Hematopoietic multipotent progenitor cell treated with erythropoietin and hydrocortisone succinate and interleukin-3 and kit ligand, for 17 days (in vitro differentiated cells): ENCODE measurements at places on chromosomes 7 and 10.
A peak's percentile ranks its signal among the peaks of the same experiment; 100 is the strongest.

- no peak for DNase-seq
Observed at GRCh38 chr7:113268757-113269156, 150.4 kb upstream of the SMIM30 start.

DNA sequence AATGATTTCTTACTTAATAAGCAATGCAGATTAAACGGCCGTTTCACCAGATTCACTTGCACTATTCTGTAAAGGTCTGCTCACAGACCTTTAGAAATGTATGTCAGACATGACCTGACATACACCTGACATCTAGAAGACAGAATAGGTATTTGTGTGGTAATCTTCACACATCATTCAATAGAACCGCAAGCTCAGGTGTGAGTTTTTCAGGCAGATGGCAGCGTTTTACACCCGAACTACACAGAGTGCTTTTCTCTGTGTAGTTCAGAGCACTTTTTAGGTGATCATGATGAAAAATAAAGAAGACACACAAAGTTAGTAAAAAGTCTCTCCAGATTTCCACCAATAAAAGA, 63.2 kb downstream of the PRKCQ start:
- DNase-seq = no peak

DNA sequence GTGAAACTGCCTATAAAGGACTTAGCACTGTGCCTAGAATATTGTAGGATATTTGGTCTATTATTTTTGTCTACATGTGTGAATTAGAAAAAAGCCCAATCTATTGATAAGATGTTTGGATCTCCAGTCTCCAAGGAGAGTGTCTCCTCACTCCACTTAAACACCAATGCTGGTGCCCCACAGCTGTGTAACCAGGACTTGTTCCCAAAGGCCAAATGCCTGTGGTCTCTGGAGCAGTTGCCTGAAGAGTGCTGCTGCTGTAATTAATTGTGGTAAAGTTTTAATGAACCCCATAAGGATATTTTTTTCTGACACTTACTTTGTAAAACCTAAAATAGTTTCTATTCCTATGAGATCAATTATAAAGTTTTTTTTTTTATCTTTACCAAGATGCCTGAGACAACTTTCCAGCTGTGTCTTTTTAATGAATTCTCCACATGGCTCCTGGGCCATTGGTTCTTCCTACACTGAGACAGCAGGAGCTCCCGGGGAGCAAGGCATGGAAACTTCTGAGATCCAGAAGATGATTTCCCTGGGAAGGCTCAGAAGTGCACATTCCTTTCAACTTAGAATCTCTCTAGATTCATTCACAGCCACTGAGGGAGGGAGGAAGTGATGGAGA, 11.2 kb upstream of the OR2A5 start:
- DNase-seq = no peak

- DNase-seq = no peak
Observed at GRCh38 chr10:27646604-27647175, 98.9 kb downstream of the MKX start.

DNA sequence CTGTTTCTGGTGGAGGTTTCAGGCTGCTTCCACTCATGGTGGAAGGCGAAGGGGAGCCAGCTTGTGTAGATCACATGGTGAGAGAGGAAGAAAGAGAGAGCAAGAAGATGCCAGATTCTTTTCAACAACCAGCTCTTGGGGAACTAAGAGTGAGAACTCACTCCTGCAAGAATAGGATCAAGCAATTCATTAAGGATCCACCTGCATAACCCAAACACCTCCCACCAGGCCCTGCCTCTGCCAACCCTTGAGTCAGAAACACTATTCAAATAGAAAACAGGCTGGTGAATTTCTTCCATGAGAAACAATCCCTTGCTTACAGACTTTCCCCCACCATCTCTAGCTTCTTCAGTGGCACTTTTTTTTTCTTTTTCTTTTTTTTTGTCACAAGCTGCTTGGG, 317.2 kb downstream of the GPR158 start:
- no peak for DNase-seq

GRCh38 chr7:55526770-55527169, 45.5 kb downstream of the VOPP1 start:
- DNase-seq = no peak

DNA sequence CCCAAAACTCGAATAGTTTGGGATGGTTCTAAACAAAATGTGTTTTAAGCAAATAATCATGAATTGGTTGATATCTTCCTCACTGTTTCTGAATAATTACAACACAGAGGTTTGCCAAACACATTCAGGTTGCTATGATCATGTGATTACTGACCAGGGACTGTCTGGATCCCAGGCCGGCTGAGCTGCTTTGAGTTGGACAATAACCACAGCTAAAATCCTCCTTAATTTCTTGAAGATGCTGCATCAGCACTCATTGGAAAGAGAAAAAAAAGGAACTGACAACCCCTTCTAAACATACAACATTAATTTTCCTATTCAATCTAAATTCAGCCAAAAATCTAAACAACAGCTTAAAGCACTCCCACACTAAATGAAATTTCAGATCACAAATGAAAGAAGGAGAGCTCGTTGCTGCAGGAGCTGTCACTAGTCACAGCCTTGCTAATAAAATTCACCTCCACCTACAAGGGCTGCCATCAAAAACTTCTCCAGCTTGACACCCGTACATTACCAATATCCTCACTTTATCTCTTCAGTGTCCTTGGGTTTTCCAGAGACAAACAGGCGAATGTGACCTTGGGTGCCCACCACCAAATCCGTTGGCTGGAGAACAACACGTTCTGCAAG, 560.2 kb downstream of the KCNMA1 start:
- DNase-seq = no peak

GRCh38 chr10:58998924-58999713, 177.3 kb upstream of the PHYHIPL start:
- no peak for DNase-seq

DNA sequence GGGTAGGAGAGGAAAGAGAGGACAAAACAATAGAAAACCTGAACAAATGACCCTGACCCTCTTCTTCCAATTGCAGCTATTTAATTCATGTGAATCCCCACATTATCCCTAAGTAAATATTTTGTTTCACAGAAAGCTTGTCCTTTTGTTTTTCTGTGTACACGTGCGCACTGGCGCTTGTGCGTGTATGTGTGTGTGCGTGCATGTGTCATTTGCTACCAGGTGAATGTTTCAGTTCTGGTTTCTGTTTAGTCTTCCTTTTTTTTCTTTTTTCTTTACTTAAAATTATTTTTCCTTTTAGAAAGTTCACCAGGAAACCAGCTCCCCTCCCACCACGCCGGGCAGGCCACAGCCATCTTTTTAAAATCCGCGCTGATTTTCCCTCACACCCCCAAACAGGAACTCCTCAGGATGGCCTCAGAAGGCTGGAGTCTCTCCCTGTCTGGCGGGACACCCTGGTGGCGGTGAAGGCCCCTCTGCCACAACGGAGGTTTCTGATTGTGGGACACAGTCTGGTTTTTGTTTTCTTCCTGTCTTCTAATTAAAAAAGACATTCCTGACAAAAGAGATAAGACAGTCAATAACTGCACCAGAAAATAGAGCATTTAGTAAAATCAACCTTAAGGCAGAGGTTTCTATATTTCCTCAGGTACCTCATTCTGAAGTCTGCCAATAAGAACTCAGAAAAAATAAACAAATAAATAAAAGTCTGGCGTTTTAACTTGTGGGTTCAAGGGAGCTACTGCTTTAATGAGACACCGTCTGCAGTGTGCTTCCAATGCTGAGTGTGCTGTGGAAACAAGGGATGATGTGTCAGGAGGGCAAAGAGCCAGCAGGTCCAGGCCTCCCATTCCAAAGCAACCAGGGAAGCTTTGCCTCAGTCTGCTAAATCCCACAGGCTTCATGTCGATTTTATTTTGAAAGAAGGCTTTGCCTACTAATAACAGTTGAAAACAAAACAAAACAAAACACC, 17.4 kb downstream of the IRF5 start:
- no peak for DNase-seq

DNA sequence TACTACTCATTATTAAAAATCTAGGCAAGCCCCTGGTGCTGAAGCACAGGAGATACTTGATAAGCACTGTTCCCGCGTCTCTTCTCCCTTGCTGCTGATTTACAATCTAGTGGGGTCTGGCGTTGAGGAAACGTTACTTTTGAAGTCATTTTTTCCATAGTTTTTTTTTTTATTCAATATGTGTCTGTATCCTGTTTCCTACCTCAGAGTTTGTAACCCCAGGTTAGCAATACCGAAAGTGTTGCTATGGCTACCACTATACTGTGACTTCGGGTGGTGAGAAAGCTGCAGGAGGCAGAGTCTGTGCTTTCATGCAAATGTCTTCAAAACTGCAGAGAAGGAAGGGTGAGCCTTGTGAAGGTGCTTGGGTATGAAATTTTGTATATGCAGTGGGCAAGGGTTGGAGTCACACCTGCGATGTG, 458.8 kb upstream of the GHITM start:
- no peak for DNase-seq

DNA sequence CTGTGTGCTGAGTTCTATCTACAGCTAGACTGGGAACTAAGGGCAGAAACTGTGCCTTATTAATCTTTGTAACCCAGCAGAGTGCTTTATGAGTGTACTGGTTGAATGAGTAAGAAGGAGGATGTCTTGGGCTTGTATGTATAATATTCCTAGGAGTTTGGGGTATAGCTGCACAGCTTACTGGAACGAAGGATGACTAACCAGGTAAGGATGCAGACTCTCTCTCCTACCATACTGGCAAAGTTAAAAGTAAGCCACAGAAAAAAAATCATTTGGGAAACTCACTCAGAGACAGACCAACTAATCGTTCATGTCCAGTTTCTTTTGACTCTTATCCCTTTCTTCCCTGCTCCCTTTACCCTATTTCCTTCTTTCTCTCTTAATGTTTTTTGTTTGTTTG, 1.4 kb upstream of the DHTKD1 start:
- no peak for DNase-seq

- no peak for DNase-seq
Observed at GRCh38 chr10:15476337-15476736, 105.2 kb upstream of the FAM171A1 start.

GRCh38 chr10:31918671-31919409, 9.8 kb downstream of the ARHGAP12 start:
- DNase-seq = no peak

- no peak for DNase-seq
Observed at GRCh38 chr7:51261950-51262795, 54.4 kb downstream of the COBL start.

DNA sequence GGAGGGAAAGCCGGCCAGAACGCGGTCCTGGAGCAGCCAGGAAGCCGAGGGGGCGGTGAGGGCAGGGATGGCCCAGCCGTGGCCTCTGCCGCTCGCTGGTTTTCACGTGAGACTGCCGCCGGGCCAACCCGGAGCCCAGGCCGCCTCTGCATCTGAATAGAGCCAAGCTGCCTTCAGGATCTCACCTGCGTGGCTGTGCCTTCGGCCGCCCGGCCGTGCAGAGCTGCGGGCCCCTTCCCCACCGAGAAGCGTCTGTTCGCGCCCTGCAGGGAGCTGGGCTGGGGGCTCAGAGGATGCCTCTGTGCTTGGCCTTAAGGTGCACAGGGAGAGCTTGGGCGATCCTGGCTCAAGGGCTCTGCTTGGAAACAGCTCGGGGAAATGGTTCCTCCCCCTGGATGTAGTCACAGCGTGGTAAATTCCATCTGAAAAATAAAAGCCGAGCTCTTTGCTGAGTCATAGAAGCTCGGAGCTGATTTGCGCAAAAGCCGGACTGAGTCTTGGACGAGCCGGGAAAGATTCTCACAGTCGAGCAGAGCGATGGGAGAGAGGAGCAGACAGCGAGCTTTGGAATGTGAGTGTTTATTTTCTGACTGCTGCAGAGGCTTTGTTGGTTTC, at the start of gene JAKMIP3:
Gene JAKMIP3, plus strand, starts transcription at position 456 of the 615 bp plus-strand sequence. CDS start 38,863 bp downstream, outside the sequence.
- no peak for DNase-seq

- no peak for DNase-seq
Observed at GRCh38 chr10:17074541-17074847, 55.1 kb downstream of the CUBN start.

DNA sequence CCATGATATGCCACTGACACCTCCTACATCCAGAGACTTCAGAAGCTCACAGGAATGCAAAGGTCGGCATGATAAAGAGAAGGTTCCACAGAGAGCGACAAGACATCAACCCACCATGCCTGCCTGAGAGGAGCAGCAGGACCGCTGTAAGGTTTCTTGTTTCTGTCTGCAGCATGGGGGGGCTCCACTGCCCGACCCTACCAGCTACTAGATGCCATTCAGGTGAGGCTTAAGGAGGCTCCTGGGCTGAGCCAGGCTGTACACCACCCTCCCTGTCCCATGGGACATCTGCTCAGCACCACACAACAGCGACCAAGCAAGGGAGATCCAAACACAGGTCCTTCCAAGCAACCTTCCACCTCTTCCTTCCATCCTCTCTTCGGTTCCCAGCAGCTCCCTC, 234.6 kb downstream of the TNS3 start:
- DNase-seq = no peak

DNA sequence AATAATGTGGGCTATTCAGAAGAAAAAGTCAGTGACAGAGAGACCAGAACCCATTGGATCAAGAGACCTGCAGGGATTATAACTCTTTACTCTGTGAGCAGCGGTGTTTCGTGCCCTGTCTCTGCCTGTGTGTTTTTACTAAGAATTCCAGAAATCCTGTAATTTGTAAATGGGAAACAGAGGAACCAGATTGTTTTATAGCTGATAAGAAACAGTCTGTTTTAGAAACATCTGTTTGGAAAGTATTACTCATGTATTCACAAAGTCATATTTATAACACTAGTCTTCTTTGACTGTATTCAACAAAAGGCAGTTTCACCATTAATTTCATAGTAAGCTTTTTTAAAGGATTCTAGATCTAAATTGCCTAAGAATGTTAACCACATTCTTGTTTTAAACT, 30.0 kb upstream of the VDAC2 start:
- DNase-seq = no peak

- DNase-seq = no peak
Observed at GRCh38 chr7:29447828-29448227, 115.8 kb upstream of the PRR15 start.

- no peak for DNase-seq
Observed at GRCh38 chr7:64885520-64886240, 17.4 kb upstream of the ZNF273 start.

GRCh38 chr7:12518920-12519681, 51.4 kb upstream of the SCIN start:
- DNase-seq = no peak

GRCh38 chr7:131040467-131040932, 287.2 kb upstream of the MKLN1 start:
- DNase-seq = peak; percentile 66

GRCh38 chr7:135342887-135343286, 109.2 kb downstream of the STRA8 start:
- no peak for DNase-seq

DNA sequence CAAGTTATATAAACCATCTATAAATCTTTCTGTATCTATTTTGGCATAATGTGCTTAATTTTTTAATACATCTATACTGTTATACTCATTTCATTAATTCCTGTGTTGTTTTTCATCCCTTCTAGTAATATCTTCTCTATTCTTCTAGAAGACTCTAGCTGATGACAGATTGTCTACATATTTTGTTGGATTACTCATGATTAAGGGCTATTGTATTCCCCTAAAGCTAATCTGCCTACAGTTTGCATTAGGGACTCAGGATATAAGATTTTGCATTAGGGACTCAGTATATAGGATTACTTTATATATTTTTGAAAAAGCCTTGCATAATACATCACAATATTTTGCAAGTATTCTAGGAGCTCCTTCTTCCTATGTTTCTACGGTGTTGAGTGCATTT, 8.3 kb upstream of the SEMA3A start:
- DNase-seq = no peak
